ENCODE measurements at places on chromosomes 1 and 21. TPM values are rescaled to one million over a fixed set of nuclear protein-coding genes. Genes with fewer than 3 reads are reported as not detected.

DNA sequence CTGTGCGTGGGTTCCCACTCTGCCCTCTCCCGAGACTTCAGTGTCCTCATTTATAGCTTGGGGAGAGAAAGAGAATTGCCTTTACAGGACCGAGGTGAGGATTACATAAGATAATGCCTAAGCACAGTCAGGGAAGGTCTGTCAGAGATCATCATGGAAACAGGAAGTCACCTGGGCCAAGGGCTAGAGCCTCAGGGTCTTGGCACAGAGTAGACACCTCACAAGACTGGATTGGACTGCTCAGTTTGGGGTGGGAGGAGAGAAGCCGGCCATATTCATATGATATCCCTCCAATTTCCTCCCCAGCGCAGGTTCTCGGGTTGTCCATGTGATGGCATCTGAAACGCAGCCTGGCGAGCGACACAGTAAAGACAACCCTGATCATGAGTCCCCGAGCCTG lies 3.8 kb downstream of the CNR2 start:
- DNase-seq, result no peak

Gene DMRTA2
- 0.08 TPM for polyA plus RNA-seq

DNA sequence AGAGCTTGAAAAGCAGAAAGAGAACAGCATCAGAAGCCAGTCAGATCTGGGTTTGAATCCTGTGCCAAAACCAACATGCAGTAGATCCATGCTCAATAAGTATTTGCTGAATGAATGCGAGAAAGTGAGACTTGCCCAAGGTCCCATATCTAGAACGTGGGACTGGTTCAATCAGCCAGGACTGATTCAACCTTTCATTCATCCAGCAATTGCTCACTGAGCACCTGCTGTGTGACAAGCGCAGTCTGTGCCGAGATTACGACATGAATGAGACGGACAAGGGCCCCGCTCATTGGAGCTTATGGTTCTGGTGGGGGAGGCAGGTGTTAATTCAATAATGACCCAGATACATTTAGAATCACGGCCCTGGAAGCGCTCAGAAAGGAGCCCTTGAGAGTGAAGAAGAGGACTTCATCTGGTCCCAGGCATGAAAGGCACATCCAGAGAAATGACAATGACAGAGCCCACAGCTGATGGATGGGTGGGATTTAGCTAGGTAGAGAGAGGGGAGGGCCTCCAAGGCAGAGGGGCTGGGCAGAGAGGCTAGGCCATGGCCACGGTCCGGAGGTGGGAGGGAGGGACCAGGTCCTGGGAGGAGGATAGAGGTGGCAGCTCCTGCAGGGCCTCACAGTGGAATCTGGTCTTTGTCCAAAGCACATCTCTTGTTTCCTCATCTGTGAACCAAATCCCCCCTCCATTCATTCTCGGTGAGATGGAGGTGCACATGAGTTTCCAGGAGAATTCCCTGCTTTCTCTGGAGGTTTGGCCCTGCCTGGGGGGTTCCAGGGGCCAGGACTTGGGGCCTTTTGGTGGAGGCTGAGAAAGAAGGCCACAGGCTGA lies 4.2 kb upstream of the FAM131C start:
- DNase-seq, result no peak

- no peak for DNase-seq
These were observed 286.1 kb downstream of the DPYD start for GRCh38 chr1:97634758-97635157.

DNA sequence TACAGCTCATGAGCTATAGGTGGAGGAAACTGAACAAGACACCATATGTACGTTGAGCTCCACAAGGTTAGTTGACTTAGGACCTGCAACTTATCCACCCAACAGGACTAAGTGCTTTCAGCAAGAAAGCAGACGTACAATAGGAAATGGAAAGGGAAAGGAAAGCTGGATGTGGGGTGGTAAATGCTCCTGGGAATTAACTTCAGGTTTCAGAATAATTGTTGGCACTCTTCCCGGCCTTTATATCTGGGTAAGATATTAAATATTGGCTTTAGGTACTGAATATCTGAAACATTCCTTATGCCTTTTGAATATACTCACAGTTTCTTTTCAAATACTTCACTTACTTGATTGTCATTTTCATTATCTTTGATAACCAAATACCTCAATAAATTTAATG lies 36.3 kb downstream of the GLMN start:
- DNase-seq, result no peak

DNA sequence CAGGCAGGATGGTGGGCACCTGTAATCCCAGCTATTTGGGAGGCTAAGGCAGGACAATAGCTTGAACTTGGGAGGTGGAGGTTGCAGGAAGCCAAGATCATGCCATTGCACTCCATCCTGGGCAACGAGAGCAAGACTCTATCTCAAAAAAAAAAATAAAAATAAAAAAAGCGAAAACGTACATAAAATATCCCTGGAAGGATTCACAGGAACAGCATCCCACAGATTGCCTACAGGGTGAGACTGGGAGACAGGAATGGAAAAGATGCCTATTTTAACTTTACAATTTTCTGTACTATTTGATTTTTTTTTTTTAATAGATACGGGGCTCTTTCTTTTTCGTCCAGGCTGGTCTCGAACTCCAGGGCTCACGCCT lies 604 bp upstream of the NBPF3 start:
- DNase-seq, result no peak

GRCh38 chr1:205994346-205994745 lies 8.8 kb downstream of the RAB7B start:
- DNase-seq, result no peak

GRCh38 chr1:237568955-237569354 lies 321.8 kb downstream of the ZP4 start:
- no peak for DNase-seq

Gene CRP
- polyA plus RNA-seq, result not detected

DNA sequence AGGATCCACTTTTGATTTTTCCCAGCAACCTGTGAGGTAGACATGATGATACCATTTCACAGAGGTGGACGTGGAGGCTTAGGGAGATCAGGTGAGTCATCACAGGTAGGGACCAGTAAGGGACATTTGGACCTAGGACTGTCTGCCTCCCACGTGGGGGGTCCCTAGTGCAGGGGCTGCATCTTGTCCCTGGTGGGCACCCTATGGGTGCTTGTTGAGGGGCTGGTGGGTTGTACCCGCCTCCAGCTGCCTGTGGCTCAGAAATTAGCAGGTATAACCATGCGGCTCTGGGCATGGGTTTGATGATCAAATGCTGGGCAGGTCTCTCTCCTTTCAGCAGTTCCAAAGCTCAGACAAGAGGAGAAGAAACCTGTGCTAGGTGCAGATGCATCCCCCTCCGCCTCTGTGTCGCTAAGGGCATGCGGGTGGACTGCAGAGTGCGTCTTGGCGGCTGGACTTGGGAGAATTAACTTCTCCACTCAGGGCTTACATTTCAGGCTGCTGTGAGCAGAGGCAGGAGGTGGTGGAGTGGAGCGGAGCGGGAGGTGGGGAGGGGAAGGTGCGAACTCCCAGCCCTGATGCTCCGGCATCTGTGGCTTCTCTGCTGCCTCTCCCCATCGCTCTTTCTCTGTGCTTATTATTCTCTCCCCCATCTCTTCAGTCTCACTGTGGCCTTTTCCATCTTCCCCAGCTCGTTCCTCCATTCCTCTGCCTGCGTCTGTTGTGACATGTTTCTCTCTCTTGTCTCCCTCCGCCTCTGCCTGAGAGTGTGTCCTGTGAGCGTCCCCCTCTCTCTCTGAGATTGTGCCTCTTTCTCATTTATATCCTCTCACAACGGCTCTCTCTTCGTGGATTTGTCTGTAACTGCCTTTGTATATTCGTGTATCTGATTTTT lies 146.8 kb downstream of the PTPRU start:
- no peak for DNase-seq

DNA sequence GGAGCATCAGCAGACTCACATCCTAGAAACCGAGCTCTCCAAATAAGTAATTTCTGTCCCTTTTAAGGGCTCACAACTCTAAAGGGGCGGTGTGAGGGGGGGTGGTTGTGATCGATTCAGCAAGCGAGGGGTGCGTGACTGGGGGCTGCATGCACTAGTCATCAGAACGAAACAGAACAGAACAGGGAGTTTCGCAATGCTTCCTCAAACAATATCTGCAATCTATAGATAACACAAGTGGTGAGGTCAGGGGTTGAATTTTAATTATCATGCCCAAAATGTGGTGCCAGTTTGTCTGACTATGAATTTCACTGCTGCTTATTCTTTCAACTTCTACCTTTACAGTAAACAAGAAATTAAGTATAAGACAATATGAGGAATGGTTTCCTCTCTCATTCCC lies 1003.0 kb upstream of the NCAM2 start:
- DNase-seq, result no peak

DNA sequence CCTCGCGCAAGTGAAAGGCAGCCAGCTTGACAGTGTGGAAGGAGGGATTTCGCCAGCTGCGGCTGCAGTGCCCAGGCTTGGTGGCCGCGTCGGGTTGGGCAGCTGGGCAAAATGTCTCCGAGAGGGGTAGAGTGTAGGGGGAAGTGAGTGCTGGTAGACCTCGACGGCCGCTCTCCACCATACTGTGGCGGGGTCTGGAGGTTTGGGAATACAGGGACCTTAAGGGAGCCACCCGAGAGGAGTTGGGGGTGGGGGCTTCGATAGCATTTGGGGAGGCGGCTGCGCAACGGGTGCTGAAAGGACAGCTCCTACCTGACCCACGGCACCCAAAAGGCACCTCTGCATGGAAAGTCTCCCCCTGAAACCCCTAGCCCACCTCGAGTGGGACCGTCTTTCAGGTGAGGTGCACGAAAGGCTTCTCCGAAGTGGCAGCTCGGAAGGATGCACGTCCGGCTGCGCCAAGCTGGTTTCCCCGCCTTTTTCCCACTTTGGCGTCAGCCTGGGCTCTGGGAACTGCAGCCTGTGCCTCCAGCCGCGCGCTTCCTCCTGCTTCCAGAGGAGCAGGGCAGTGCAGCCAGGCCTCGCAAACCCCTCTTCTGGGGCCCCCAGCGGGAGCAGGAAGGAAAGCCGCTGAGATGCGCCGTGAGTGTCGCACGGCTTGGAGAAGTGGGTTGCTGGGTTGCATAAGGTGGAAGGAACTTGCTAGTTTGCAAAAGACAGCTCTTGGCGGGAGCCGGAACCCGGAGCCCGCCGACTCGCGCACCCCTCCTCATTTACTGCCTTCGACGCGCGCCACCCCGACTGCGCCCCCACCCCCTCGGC lies 531 bp upstream of the HMGN2 start:
- DNase-seq, result peak; percentile 79

- DNase-seq, result no peak
These were observed 640.6 kb downstream of the PTPRU start for GRCh38 chr1:29876902-29877301.

- no peak for DNase-seq
These were observed 86.8 kb downstream of the LRRC8C start for GRCh38 chr1:89719502-89720306.

Gene PBX1
- 73.3 TPM for polyA plus RNA-seq

Gene COL18A1
- 68.1 TPM for polyA plus RNA-seq

DNA sequence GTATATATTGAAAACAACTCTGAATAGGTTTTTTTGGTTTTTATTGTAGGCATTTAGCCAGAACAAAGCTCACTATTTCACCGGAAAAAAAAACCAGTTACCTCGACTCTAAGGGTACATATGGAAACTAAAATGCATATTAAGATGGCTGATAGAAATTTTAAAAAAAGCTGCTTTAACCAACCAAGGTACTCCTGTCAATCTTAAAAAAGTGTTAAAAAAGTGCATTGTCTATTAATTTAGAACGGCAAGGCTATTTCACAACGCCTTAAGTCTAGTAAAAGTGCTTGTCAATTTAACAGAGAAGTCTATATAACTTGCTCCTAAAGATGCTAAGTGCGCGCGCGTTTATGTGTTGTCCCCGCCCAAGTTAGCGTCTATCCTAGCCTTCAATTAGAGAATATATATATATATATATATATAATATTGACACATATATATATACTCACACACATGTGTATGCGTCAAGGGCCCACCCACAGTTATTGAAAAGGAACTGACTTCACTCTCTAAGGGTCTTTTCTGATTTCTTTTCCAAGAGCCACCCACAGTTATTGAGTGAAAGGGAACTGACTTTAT lies 934 bp downstream of the ASPM start:
- no peak for DNase-seq

GRCh38 chr21:42102076-42102475 lies 31.0 kb downstream of the UMODL1 start:
- no peak for DNase-seq

Gene GPR37L1
- not detected for polyA plus RNA-seq

- no peak for DNase-seq
These were observed 23.3 kb downstream of the ZBTB17 start for GRCh38 chr1:15952317-15953258.

DNA sequence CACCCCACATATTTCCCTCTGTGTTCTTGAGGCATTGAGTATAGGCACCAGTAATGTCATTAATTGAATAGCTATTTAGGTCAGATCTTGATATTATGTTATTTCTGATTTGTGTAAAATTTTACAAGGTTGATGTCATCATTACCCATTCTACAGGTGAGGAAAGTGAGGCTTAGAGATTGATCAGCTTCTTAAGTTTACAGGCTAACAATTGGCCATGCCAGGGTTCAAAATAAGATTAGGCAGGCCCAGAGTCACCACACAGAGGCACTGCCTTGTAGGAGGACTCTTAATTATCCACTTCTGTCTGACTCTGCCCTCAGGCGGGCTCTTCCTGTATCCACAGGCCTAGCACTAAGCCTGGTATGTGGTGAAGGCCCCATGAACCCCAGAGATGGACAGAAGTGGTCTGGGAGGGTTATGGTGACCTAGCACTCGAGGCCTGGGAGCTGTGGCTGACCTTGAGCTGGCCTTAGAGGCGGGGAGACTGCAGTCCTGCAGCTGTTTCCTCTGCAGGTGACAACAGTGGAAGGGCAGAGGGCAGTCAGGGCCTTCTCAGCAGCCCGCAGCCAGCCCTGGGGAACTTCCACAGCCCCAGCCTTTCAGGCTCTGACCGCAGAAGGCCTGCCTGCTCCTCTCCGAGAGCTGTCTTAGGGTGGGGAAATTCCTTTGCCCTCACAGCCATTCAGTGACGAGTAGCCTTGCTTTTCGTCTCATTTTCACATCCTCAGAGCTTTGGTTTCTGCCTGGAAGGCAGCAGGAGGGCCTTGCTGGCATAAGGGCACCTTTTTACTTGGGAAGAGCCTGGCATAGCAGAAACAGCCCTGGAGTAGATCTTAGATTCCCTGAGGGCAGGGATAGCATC lies 12.2 kb downstream of the ZDHHC18 start:
- DNase-seq, result no peak

Gene S100A7
- polyA plus RNA-seq, result not detected

Gene CBR3
- polyA plus RNA-seq, result 2.3 TPM

Gene MSH4
- polyA plus RNA-seq, result 0.53 TPM

Gene HNRNPCL2
- not detected for polyA plus RNA-seq

- no peak for DNase-seq
These were observed 333.8 kb upstream of the ADGRL2 start for GRCh38 chr1:81466961-81467360.

DNA sequence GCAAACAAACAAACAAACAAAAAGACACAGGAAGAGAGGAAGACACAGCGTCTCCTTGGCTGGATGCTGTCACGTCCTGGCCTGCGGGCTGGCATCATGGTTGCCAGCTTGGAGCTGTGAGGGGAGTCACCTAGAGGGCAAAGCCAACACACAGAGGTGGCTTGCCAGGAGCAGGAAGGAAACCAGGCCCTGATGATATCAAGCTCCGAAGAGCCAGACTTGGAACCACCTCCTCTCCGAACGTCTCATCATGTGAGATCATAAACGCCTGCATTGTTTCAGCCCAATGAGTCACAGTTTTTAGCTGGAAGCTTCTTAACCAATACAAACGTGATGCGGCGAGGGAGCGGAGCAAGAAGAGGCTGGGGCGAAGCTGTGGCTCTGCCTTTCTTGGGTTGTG lies 8.7 kb downstream of the PLA2G2D start:
- DNase-seq, result no peak
